Eye (tissue), 1 donor: ENCODE measurements at places on chromosomes 11 and 22.
A peak's percentile ranks its signal among the peaks of the same experiment; 100 is the strongest.

- DNase-seq, result peak; percentile 79
These were observed 582 bp downstream of the SREBF2 start for GRCh38 chr22:41833369-41834004.

GRCh38 chr11:75873417-75874221, 58.6 kb downstream of the UVRAG start:
- DNase-seq, result no peak

DNA sequence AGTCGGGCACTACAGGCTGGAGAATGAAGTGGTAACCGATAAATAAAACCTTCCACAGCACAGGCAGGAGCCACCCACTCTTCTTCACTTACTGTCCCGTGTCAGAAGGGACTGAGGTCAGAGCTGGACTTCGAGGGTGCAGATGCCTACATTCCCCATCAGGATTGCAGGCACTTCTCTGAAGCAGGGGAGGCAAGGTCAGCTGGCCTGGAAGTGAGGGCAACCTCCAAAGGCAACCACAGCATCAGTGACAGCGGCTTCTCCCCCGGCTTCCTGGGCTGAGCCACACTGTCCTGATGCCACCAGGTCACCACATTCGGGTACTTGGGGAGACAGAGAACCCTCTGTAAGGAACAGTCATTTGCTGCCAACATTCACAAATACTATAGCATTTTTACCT, 22.7 kb downstream of the TCIRG1 start:
- DNase-seq, result no peak

GRCh38 chr11:121652971-121653370, 200.2 kb upstream of the SORL1-AS1 start:
- DNase-seq, result peak; percentile 91

DNA sequence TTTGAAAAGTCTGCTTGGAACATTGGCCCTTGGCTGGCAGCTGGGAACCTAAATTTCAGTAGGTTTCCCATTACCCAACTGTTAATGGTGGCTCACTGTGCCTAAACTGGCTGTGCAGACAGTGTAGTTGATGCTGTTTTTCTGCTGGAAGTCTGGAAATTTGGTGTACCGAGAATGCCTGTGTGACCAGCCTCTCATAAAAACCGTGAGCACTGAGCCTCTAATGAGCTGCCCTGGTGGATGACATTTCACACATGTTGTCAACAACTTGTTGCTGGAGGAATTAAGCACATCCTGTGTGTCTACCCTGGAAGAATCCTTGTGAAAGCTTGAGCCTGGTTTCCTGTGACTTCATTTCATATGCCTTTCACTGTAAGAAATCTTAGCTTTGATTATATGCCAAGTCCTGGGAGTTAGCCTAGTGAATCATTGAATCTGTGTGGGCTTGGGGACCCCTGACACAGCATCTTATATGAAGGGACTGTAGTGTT, 131.1 kb downstream of the LDLRAD3 start:
- no peak for DNase-seq

GRCh38 chr11:12812849-12813248, 138.6 kb downstream of the TEAD1 start:
- DNase-seq, result no peak

- DNase-seq, result peak; percentile 37
These were observed 13.2 kb downstream of the SLC25A18 start for GRCh38 chr22:17576470-17576869.

DNA sequence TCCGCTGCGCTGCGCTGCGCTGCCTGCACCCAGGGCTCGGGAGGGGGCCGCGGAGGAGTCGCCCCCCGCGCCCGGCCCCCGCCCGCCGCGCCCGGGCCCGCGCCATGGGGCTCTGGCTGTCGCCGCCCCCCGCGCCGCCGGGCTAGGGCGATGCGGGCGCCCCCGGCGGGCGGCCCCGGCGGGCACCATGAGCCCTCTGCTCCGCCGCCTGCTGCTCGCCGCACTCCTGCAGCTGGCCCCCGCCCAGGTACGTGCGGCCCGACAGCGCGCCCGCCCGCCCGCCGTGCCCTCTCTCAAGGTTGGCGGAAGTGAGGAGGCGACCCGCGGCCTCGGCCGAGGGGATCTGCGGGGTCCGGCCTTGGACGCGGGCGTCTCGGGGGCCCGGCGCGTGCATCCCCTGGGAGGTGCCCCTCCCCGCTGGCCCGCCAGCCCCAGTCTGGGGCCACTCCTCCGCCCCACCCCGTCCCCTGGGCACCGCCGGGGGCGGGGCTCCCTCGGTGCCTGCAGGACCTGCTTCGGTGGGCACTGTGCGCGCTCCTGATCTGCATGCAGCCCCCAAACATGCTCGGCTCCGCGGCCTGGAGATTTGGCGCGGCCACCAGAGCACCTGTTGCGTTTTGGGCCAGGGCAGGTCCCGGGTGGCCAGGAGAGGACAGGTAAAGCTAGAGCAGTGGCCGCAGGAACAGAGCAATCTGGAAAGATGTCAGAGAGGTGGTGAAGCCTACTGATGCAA, 429 bp downstream of the VEGFB start:
- no peak for DNase-seq

DNA sequence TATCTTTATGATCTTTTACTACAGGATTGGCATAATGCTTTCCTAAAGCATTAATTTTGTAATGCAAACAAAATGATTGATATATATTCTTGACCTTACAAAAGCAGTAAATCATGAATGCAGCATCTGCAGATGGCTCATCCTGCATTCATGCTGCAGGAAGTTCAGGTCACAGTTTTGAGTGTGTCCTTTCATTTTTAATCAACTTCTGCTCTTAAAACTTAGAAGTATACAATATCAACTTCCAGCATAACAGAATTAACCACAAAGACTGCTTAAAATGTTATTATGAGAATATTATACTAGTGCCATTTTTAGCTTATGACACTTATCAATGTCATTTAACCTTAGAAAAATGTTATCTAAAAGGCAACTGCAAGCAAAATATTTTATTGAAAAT, 54.0 kb downstream of the SLC36A4 start:
- no peak for DNase-seq

GRCh38 chr11:82883853-82884252, 16.4 kb downstream of the PRCP start:
- DNase-seq, result no peak

- DNase-seq, result no peak
These were observed 3.4 kb downstream of the ELF5 start for GRCh38 chr11:34510218-34510617.

DNA sequence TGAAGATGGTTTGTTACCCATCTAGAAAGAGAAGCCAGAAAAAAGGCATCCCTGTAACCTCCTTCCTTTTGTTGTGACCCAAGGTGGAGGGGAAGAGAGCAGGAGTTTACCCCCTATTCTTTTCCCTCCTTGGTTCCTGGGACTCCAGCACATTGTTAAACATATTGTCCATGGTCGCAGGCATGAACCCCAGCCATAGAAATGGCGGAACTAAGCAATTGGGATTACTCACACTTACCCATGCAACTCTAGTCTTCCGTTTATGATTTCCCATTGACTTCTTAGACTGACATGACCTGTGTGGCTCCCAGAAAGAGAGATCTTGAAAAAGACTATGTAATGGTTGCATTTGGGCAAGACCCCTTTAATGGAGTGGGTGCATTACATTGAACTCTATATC, 45.4 kb downstream of the OR4C46 start:
- no peak for DNase-seq

- DNase-seq, result peak; percentile 65
These were observed 570.3 kb downstream of the OPCML start for GRCh38 chr11:132962041-132962440.

- DNase-seq, result peak; percentile 75
These were observed 345.0 kb downstream of the CADM1 start for GRCh38 chr11:115159207-115159606.

GRCh38 chr11:129992161-129992944, 10.3 kb downstream of the PRDM10 start:
- DNase-seq, result peak; percentile 42
